ENCODE measurements at places on chromosomes 7 and 10.

DNA sequence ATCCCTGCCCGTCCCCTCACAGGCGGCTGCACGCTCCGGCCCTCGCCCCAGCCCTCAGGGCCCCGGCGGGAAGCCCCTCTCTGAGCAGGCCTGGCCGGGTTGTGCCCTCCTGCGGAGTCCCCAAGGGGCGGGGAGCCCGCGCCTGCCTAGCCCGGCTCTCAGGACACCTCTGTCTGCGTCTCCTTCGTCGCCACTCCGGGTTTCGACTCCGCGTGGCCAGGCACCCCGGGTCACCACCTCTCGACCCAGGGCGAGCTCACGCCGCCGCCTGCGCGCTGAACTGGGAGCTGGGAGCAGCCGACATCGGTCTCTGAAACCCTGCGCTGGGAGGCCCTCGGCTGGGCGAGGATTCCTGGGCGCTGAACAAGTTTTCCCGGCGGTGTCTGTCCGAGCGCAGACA lies 6.2 kb upstream of the OGDHL start:
- no peak for DNase-seq

- DNase-seq: no peak
Observed at GRCh38 chr7:103068414-103069403, 5.9 kb downstream of the FBXL13 start.

DNA sequence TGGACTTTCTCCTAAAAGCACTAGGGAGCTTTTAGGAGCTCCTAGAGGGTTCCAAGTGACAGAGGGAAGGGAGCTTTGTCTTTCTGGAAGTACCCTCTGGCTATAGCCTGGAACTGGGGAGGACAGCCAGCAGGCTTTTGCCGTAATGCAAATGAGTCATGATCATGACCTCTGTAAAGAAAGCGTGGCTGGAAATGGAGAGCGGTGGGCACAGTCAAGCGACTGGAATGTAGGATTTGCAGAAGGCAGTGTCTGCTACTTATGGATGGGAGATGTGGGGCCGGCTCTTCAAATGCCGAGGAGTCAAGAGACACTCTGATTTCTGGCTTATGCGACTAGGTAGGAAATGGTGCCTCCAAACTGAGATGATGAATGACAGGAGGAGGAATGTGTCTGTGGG lies 34.6 kb upstream of the PLPP4 start:
- DNase-seq: no peak

- no peak for DNase-seq
Observed at GRCh38 chr7:85125651-85126131, 61.2 kb downstream of the SEMA3D start.

- DNase-seq: no peak
Observed at GRCh38 chr7:95141755-95142154, 182.6 kb downstream of the PON1 start.

- no peak for DNase-seq
Observed at GRCh38 chr10:30456266-30456665, 22.3 kb downstream of the MAP3K8 start.

DNA sequence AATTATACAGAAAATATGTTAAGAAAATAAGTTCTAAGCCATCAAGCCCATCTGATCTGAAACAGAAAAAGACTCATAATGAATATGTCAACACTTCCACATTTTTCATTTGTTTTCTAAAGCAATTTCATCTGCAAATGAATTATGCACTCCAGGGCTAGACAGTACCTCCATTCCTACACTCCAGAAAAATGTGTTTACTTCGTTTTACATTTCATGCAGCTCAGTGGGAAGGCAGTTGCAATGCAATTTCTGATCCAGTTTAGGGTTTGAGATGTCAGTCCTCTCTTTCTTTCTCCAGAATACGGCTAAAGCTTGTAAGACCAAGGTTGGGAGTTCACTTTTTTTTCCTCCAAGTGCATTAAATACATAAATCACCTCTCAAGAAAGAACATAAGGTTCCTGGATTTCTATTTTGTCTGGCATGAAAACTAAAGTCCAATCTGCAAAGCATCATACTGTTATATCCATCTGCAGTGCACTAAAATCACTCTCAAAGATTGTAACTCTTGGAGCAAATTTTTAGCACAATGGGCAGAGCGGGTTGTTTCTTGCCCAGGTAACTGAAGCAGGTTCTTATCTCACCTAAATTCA lies 348.8 kb upstream of the C7orf33 start:
- no peak for DNase-seq

DNA sequence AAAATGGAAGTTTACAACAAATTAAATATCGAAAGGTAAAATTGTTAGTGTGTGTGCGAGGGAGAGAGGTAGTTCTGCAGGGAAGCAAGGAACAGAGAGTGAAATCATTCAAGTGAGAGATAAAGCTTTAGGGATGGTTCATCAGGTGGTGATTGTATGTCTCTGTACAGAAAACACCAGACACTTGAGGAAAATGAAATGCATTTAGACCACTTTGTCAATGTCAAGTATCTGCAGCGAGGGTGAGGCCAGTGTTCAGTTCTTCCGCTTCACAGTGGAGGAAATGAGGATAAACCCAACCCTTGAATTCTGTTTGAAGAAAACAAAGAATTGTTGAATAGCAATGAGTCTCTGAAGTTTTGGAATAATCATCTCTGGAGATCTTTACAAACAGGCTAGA lies 14.4 kb upstream of the ITGB1 start:
- DNase-seq: no peak

- no peak for DNase-seq
Observed at GRCh38 chr7:94029976-94030375, 25.8 kb upstream of the BET1 start.

- DNase-seq: no peak
Observed at GRCh38 chr10:94016727-94017714, 23.3 kb downstream of the PLCE1 start.

GRCh38 chr10:33661580-33662336 lies 327.3 kb upstream of the NRP1 start:
- DNase-seq: peak; percentile 24

GRCh38 chr7:2715341-2716231 lies 27.6 kb downstream of the AMZ1 start:
- no peak for DNase-seq

DNA sequence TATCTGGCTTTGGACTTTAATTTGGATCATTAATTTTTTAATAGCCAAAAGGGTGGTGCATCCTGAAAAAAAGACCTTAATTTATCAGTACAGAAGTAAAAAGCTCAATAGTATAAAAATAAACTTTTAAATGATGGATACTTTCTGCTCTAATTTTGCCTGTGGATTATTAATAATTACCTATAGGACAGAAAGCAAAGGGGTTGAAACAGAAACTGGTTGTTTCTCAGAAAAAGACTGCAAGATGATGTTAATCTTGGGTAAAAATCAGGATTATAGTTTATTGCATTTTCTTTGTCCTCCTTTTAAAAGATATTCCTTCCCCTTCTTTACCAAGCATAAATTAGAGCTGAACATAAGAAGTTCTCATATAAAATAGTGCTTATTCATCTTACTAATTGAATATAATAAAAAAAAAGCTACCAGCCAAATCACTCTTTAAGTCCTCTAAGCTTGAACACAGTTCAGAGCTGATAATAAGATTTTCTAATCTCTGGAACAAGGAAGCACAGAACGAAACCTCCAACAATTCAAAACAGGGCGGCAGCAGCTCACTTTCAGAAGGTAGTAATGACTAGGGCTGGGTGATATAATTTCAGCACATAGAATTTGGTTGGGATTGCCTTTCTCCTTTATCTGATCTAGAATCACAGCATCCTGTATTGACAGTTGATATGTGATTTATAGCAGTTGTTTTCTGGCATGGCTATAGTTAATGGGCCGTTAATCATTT lies 8.1 kb upstream of the GPR85 start:
- DNase-seq: no peak

DNA sequence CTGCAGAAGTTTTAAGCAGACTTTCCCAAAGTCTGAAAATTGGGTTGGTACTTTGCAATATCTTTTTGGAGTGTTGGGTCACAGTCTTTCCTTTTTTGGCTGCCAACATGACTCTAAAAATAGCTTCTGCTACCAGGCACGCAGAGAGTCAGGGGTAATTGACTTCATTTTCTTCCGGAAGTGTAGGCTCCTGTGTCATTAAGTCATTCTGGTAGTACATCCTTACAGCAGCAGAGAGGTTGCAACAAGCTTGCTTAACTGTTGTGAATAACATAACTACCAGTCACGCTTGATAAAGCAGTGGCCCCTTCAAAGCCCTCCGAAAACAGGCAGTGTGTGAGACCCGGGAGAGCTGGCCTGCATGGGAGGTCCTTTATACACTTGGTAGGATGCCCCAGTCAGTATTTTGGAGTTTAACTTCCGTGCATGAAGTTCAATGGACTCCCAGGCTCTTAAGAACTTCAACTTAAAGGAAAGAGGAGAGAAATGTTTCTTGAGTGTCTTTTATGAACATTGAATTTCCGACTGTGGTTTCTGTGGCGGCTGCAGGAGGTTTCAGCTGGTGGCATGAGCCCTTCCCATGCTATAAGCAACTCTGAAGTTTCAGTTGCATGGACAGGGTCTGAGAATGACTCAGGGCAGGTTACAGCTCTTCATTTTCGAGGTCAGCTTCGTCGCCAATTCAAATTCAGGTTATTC lies 310.7 kb downstream of the GALNT17 start:
- no peak for DNase-seq

DNA sequence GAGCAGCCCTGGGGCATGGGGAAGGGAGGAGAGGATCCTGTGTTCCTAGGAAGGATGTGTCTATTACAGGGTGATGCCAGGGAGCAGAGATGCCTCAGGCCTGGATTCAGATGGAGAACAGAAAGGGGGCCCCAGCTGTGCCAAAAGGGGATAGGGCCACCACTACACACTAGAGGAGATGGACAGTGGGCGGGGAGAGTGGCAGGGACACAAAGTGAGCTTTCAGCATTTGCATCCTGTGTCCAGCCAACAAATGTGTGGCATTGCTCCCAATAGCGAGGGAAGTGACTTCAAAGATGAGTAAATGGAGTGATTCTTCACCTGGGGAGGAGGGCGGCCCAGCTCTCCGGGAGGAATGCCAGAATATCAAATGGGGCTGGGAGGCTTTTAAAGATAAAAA lies 64.9 kb upstream of the WAPL start:
- no peak for DNase-seq

DNA sequence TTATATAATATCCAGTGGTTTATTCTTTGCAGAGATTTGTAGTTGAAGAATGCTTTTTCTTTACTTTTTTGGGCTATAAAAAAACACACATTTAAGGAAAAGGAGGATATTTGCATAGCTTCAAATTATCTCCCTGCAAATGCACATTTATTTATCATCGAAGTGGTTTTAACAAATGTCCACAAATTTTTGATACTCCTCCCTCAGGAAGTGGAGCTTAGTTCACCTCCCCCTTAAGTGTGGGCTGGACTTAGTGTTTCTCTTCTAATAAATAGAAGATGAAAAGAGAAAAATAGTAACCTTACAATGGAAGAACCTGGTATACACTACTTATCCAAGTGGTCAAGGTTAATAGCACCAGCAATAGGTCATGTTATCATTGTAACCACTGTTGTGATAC lies 537.6 kb downstream of the ARL4A start:
- DNase-seq: no peak

- no peak for DNase-seq
Observed at GRCh38 chr7:12801107-12801506, 113.7 kb downstream of the ARL4A start.

DNA sequence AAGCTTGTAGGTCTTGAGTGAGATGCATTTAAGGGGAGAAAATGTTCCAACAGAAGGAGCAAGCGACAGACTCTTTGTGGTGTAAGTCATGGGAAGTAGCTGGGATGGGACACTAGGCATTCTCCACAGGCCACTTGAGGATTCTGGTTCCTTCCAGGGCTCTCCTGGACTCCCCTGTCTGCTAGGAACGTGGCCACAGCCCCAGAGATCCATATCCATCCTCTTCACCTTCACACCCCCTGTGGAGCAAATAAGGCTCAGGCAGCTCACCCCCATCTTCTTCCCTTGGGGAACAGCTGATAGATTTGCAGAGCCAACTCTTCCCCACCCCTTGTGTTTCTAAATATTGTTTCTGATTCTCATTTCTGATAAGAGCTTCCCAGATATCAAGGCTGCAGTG lies 482.6 kb upstream of the MKI67 start:
- no peak for DNase-seq

DNA sequence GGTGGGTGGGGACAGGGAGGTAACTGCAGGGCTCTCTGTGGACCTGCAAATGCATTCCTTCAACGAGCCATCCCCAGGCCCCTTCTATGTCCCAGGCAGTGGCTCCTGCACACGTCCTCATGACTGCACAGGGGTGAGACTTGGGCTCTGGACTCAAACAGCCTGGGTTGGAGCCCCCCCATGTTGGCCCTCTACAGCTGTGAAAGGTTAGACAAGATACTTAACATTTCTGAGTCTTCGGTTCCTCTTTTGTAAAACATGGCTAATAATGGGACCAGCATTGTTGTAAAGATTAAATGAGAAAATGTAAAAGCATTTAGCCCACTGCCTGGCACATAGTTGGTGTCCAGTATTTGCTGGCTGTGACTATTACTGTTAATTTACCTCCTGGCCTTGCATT lies 41.8 kb downstream of the CHST3 start:
- no peak for DNase-seq

DNA sequence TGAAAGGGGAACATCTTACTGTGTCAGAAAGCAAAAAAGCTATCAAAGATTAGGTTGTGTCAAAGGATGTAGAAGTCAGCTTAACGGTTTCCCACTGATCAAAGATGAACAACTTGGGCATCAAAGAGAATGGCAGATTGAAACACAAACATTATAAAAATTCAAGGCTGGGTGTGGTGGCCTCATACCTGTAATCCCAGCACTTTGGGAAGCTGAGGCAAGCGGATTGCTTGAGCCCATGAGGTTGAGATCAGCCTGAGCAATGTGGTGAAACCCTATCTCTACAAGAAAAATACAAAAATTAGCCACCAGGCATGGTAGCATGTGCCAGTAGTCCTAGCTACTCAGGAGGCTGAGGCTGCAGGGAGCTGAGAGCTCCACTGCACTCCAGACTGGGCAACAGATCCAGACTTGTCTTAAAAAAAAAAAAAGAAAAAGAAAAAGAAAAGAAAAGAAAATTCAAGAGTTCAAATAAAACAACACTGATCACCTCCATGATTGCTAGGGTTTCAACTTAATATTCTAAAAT lies 34.5 kb downstream of the RTKN2 start:
- DNase-seq: no peak

GRCh38 chr7:159068488-159068811 lies 76.2 kb downstream of the VIPR2 start:
- DNase-seq: no peak

DNA sequence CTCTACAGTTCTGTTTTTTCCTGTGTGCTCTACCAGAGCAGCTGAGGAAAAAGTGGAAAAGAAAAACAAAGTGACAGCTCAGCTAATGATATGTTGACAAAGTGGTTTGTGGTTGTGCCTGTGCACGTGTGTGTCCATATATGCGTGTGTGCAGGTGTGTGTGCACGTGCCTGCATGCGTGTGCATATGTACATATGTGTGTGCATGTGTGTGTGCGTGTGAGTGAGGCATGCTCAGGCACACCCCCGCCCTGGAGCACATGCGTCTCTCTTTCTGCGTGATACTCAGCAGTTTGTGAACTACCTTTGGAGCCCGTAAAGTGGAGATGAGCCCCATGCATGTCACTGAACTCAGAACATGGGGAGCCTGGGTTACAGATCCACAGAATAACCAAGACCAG lies 84.5 kb upstream of the GPR26 start:
- no peak for DNase-seq

GRCh38 chr7:113270790-113271189 lies 152.4 kb upstream of the SMIM30 start:
- DNase-seq: no peak
